SW 1271 (cell line): ENCODE measurements at places on chromosomes 7 and 10.

DNA sequence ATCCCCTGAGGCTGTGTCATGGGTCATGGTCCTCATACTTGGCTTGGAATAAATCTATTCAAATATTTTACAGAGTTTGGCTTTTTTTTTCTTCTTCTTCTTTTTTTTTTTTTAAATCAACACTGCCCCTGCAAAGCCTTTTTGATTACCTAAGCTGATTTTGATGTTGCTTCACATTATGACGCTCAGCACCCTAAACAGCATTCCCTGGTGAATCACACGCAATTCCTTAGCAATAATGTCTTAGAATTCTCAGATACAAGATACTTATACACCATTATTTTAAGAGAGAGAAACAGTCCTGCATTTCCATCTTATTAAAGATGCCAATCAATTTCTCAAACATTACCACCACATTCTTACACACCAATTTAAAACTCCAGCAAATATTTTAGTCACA is 323.7 kb upstream of the IGFBP3 start:
- no peak for DNase-seq

- no peak for DNase-seq
Measured at GRCh38 chr7:1052031-1052818, 7.9 kb downstream of the GPR146 start.

DNA sequence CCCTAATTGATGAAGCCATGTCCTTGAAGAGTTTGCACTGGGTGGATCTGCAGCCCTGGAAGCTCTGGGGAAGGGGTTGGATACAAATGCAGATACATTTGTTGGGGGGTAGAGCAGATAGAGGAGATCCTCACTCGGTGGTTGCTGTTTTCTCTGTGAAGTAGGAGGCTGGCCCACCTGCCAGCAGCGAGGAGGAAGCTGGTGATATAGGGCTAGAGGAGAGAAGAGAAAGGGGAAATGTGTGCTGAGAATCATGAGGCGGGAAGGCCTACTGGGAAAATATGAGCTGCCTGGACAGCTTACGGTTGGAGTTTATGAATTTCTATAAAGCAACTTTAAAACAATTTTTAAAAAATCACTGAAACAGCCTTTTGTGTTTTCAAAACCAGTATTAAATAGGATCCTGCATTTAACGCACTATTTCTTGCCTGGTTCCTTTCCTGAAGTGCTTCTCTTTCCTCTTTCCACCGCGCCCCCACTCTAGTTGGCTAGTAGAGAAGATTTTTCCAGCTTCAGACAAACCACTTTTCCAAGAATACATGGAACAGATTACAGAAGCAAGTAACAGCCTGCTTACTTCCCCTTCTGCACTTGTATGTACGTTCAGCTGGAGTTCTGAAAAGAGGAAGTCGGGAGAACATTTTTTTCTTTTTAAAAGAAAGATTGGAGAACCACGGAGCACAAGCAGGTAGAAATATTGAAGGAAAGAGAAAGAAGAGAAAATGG is 100.6 kb upstream of the GLCCI1 start:
- DNase-seq, result no peak

- no peak for DNase-seq
Measured at GRCh38 chr7:81676813-81677212, 93.0 kb downstream of the HGF start.

DNA sequence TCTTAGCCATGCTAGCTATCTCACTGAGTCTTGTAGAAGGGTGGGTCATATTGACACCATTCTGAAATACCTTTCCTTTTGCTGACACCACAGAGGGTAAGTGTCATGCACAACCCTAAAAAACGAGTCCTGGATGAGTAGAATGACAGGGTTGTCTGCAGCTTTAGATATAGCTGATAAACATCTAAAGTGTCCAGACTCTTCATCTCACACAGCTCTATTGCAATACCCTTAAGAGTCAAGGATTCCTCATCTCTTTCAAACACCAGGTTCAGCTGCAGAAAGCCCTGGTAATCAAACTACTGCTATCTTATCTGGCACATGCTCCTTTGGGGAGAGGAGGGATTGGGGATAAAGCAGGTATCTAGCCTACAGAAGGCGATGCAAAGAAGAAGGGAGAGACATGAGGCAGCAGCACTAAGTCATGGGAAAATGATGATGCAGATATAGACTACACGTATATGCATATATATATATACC is 127.0 kb downstream of the ANK3 start:
- DNase-seq, result no peak

DNA sequence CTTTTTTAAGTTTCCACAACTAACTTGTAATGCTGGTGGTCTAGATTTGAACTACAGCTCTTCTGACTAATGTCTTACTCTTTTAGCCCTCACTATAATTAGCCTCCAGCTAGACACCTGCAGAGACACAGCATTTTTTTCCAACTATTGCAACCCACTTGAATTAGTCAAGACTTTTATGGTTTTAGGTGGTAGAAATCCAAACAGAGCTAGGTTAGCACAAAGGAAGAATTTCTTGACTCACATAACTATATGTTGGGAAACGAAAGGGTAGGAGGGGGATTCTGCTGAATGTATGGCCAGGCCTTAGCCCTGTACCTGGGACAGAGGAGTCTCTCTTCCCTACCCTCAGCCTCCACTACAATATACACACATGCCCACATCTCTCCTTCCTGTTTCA is 586.1 kb downstream of the INHBA start:
- DNase-seq, result no peak

DNA sequence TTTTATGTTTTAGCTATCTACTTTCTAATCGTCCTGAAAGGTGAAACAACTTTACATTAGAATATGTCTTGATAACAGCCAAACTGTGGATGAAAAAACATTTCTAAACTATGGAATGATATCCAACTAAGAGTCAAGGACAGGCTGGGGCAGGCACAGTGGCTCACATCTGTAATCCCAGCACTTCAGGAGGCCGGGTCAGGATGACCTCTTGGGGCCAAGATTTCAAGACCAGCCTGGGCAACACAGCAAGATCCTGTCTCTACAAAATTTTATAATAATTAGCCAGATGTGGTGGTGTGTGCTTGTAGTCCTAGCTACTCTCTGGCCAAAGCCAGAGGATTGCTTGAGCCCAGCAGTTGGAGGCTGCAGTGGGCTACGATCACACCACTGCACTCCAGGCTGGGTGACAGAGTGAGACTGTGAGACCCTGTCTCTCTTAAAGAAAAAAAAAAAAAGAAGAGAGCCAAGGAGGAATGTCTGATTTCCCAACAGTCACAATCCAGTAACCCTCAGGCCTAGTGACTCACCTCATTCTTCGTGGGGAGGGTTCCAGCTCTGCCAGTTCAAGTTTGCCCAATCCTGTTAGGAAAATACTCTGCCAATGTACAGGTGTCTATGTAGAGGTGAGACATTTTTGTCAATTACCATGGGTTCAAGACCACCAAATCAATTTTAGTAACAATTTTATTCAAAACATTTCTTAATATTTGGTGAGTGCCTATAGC is 14.6 kb upstream of the FZD1 start:
- DNase-seq, result peak; percentile 43

- DNase-seq, result no peak
Measured at GRCh38 chr7:133645884-133646391, 393.1 kb downstream of the EXOC4 start.

DNA sequence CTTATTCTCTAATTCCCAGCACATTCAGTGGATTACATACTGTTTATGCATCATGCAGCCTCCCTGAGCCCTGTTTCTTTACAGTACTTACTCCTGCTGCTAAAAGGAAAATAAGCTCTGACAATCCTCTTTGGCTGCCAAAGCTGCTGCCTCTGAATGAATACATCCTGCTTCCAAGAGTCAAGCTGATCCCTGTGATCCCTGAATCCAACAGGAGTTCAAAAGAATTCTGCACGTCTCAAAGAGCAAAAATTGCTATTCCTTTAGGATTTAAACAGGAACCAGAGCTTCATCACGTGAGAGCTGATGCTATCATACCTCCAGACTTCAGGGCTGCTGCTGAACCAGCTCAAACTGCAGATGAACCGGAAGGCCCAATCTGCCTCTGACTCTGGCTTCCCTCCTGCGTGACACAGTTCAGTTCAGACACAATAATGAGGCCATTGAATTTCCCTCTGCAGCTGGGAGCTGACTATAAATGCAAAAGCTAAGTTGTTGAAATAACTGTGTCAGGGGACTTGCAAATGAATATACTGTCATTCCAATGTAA is 851.0 kb upstream of the PHF14 start:
- no peak for DNase-seq

DNA sequence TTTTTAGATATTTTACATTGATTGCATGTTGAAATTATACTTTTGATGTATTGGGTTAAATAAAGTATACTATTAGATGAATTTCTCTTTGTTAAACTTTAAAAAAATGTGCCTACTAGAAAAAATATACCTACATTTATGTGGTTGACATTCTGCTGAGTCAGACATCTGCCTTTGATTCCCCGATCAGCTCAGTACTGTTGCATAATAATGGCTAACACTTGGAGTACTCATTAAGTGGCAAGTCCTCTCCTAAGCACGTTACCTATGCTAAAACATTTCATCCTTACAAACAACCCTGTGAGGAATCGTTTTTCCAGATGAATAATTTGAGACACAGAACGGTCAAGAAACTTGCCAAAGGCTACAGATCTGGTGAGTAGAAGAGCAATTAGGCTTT is 14.0 kb upstream of the SEM1 start:
- DNase-seq, result no peak

DNA sequence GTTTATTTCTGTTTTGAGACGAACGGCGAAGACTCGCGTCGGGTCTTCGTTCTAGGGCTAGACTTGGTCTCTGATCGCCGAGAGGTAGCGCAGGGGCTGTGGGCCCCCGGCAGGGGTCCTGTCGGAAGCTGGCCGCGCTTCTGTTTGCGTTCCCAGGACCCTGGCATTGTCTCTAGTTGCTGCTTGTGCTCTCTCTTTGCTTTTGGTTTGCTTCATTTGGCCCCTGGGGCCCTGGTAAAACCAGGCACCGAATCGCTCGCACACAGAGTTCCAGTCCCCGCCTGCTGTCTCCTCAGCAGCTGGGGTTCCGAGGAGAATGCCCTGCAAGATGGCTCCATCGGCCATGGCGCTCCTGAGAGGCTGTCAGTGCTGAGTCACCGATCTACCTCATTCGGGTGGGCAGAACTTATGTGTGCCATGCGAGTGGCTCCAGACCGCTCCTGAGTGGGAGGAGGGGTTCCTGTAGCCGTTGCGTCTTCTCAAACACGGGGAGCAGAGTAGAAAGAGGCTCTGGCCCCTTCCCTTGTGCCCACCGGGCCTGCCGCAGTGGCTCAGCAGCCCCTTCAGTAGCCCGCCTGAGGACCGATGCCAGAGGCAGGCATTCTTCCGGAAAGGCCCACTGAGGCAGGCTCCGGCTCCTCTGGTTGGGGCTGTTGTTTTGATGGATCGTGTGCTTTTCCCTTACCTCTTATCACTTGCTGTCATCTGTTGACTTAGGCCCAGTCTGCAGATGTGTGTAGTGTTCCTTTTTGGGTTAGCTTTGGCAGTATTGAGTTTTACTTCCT is 826 bp downstream of the CHPF2 start:
- DNase-seq, result peak; percentile 27

DNA sequence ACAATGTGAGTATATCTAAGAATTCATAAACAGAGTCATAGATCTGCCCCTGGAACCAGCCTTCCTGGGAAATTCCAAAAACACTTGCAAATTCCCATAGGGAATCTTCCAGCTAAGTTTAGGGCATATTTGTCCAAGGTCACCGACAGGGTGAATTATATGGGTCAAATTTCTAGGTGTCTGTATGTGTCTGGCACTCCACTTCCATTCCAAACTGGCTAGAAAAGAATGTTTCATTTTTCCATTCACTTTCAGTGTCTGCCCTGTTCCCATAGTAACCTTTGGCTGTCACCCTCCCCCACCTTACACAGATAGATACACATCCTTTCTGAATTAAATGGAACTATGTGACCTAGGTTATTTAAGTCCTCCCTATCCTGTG is 230.9 kb downstream of the CREB5 start:
- no peak for DNase-seq

GRCh38 chr10:131876017-131876416 is 24.8 kb upstream of the PPP2R2D start:
- DNase-seq, result no peak

GRCh38 chr10:9296190-9296589 is 1241.7 kb downstream of the GATA3 start:
- no peak for DNase-seq

DNA sequence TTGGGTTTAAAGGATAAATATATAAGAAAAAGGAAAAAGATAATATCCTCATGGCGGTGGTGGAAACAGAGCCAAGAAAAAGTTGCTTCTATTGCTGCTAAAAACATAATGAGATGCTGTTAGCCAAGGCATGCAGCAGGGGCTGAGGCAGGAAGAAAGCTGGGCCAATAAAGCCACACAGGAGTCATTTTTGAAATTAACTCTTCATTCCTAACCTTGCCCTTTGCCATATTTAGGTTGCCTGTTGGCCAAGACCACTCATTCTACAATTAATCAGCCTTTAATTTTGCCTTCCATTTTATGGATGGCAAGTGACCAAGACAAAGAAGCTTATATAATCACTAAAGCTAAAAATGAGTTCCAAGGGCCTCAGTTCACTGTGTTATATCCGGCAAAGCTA is 58.2 kb downstream of the ARMH3 start:
- no peak for DNase-seq

GRCh38 chr7:101538596-101539459 is 90.3 kb downstream of the MYL10 start:
- peak; percentile 37 for DNase-seq

- no peak for DNase-seq
Measured at GRCh38 chr7:23123007-23123406, 17.4 kb downstream of the KLHL7 start.

GRCh38 chr10:110873951-110874350 is 2.2 kb downstream of the PDCD4 start:
- DNase-seq, result no peak

- no peak for DNase-seq
Measured at GRCh38 chr10:55058800-55059199, 257.8 kb upstream of the PCDH15 start.

DNA sequence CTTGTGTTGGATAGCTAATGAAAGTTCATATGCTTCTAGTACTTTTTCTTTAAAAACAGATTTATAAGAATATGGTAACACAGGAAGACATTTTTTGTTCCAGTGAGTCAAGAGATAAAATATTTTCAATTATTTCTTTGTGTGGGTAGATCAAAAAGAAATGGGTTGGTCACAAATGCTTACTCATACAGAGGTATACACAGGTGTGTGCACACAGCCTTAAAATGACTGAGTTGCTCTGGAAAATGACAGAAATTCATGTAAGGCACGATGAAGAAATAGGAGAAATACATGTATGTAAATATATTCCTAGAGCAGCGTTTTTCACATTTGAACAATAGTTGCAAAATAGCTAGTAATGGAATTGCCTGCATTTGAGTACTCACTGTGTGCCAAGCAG is 66.0 kb downstream of the ST7 start:
- DNase-seq, result no peak

DNA sequence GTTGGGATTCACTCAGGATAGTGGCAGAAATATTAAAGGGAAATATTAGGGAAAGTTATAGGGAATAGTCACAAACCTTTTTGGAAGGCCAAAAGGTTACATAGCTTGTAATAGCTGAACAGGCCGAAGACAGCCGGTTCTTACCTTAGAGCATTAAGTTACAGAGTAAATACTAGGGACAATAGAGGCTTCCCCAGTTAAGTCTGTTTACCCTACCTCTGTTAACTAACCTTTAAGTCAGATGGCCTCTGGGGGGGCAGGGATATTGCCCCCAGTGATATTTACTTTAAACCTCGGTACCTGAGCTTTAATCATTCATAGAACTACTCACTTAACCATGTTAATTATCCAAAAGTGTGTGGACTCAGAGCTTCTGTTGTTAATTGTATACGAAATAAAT is 7.4 kb downstream of the POLR1F start:
- no peak for DNase-seq
